Activated effector memory CD4-positive, alpha-beta T cell treated with anti-CD3 and anti-CD28 coated beads, Interleukin-2, amount 50 U/mL, for 16 hours (primary cell): ENCODE measurements at places on chromosomes 2 and 18.

DNA sequence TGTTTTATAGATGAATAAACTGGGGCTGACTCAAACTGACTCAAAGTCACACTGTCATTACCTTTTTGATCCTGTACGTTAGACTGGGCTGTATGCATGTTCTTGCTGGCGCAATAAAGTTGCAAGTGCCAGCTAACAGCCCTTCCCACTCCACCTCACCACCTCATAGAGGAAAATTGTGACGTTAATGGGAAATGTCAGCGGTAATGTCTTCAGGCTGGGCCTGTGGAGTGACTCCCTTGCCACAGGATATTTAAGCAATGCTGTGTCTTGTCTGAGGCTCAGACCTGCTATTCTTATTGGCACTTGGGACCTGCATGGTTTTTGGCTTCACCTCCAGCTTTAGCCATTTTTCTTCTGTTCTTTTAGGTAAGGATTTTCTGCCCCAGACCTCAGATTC, 25.2 kb upstream of the CASP10 start:
- no peak for DNase-seq

- no peak for DNase-seq
These were observed 273.1 kb upstream of the UBE2E3 start for GRCh38 chr2:180707175-180707883.

GRCh38 chr18:58527952-58528287, 101.0 kb downstream of the ALPK2 start:
- no peak for DNase-seq

DNA sequence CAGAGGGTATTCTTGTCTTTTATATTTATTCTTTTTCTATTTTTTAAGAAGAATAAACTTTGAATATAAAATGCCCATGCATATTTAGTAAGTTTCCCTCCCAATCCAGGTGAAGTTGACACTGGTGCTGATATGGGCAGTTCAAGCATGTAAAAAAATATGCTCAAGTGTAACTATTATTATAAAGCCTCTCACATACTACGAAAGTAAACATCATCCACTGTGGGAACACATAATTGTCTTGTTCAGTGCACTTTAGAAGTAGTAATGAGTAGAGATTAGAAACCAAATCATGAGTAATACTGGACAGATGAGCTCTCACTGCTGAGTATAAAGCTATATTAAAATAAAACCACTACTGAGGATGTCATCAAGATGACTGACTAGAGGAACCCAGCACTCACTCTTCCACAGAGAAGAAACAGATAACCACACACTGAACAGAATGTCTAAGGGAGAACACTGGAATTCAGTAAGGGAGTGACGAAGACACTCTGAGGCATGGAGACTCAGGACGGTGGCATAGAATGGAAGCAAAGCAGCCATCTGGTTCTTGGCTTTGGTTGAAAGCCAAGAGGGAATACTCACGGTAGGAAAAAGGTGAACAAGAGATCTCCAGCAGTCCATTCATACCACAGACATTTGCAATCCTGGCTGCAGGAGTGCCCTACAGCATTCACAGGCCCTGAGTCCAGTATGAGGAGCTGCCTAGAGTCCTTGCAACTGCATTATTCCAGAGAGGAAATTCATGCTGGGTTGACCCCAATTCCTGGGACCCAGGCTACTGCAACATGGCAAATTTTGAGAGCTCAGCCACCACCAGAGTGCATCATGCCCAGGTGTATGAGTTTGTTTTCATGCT, 9.5 kb upstream of the FAM110C start:
- no peak for DNase-seq

DNA sequence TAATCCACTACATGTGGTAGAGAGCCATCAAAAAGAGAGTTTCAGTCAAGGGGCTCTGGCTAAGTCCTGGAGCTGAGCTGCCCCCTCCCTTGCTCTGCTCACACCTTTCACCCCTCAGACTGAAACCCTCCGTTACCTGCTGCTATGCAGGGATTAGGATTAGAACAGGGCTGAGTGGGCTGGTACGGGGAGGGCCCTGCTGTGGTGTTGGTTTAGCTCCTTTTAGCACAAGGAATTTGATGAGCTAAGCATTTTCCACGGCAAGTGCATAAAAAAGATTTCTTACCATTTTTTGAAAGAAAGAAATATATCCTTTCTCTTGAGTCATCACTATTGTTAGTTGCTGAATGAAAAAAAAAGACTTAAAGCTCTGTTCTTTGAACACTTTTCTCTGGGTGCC, 46.3 kb downstream of the TCF7L1 start:
- no peak for DNase-seq

GRCh38 chr2:178074123-178075005, 1.8 kb upstream of the PDE11A start:
- no peak for DNase-seq

DNA sequence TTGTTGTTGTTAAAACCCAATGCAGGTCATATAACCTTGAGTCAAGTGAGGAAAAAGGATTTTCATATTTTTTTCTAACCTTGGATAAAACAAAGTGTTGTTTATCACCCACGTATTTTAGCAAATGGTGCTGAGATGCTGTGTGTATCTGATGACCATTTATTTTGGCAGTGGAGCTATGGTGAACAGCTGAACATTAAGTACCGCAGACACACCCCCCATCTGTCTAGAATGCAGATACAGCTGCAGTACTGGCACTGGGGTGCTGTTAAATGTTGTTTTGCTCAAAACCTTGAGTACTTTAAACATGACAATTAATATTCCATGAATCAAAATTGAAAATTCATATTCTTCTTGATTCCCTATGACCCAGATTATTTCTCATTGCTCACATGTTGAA, 773.3 kb upstream of the SLC39A10 start:
- no peak for DNase-seq

GRCh38 chr2:40371525-40372282, 80.2 kb downstream of the SLC8A1 start:
- no peak for DNase-seq

- no peak for DNase-seq
These were observed 23.1 kb downstream of the ID2 start for GRCh38 chr2:8704906-8705305.
